ENCODE measurements at places on chromosomes 1 and 21.

- DNase-seq: peak; percentile 53
These were observed 16.5 kb downstream of the MIA3 start for GRCh38 chr1:222634180-222635013.

DNA sequence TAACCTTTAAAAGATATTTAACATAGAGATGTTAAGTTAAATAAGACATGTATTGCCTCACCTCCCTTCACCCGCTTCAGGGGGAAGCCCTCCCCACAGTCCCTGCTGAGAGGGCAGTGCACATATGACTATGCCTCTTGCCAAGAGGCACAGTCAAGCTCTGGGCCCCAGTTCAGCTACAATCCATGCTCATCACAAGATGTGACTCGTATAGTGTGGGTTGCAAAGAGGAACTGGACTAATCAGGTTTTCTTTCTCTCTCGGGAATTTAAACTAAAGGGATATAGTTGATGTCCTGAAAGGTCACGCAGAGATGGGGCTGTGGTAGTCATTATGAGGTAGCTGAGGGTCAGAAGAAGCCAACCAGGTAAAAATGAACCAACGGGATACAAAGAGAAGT lies 35.6 kb downstream of the LYST start:
- DNase-seq: peak; percentile 22

DNA sequence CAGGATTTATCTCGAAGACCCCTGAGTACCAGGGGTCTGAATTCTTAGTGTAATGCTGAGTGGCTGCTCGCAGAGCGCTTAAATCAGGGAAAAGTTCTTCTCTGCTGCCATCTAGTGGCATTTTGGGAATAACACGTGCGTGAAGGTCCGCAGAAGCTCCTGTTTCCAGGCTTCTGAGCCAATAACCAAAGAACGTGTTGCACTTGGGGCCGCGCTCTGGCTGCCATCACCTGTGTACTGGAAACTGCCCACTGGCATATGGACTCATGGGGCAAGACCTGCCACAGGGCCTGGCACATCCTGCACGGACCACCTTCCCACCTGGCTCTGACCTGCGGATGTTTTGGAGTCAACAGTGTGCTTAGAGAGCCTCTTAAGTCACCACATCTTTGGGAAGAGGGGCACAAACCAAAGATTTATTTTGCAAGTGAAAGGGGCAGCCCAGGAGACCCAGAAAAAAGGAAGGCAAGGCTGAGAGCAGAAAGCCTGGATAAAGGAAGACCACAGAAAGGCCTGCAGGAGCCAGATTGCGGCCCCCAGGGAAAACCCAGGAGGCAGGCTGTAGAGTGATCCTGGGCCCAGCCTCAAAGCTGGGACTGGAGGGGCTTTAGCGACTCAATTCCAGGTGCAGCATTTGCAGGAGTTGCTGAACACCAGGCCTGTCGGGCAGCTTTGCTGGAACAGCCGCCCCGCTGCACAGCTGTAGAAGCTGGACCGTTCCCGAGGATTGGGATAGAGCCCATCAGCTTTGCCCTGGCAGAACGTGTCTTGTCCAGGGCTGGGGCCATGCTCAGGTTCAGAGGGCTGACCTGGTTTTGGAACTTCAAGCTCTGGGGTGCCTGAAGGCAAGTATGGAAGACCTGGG lies 13.0 kb downstream of the CHIT1 start:
- peak; percentile 31 for DNase-seq

DNA sequence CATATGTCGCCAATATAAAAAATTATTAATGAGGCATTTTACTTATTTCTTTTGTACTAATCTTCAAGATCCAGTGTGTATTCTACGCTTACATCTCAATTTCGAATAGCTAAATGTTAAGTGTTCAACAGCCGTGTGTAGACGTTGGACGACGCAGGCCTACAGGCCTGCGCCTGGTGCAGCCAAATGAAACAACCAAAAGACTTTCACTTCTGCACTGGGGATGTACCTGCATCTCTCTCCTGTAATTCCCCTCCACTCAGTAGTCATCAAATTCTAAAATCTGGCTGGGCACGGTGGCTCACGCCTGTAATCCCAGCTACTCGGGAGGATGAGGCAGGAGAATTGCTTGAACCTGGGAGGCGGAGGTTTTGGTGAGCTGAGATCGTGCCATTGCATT lies 76.8 kb upstream of the HNRNPU start:
- no peak for DNase-seq

DNA sequence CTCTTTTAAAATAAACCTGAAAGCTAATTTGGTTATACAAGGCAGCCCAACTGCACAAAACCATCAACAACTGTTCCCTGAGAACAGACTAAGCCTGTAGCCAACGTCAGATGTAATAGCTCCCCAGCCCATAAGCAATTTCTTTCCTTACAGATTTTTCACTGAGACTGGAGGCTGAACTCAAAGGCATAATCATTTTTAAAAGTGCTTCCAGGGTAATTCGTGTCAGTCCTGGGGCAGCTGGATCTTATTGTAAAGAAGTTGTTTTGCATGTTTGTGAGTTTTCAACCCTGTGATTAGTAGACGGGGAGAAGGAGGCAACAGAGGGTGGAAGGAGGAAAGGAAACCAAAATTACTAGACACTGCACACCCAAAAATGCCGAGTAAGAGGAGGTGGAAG lies 3.2 kb downstream of the DPT start:
- DNase-seq: no peak

GRCh38 chr21:45588871-45589491 lies 46.7 kb upstream of the SLC19A1 start:
- DNase-seq: no peak
